ENCODE measurements at places on chromosomes 13 and 19. TPM values are rescaled to one million over a fixed set of nuclear protein-coding genes. Genes with fewer than 3 reads are reported as not detected.

GRCh38 chr13:48542581-48543341, 9.9 kb upstream of the RCBTB2 start:
- no peak for DNase-seq
- no peaks in the 10 kb centered on the region for H3K36me3 ChIP-seq
- H3K27ac ChIP-seq = no peak overlapping the region
- no peaks in the 10 kb centered on the region for H3K4me1 ChIP-seq

DNA sequence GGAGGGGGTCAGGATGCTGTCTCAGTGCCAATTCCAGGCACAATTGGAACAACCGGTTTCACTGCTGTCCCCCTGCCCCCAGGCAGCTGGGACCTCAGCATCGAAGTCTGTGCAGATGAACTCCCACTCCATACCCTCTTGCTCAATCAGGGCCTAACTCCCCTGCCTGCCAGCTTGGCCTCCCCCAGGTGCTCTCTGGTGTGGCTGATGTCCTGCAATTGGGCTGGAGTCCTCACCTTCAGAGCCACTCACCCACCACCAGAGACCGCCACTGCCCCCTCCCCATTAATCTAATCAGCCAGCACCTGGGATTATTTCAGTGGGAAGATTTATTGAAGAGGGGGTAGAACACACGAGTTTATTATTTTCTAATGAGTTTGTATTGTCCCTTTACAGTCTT, 118.8 kb downstream of the MIPEP start:
- peaks cover 6% of the 10 kb centered on the region for H3K4me1 ChIP-seq
- H3K27me3 ChIP-seq = no peaks in the 10 kb centered on the region
- H3K4me3 ChIP-seq = no peak overlapping the region
- H3K36me3 ChIP-seq = no peaks in the 10 kb centered on the region

GRCh38 chr19:19407633-19407930, 2.1 kb downstream of the GATAD2A start:
- H3K27ac ChIP-seq = no peak overlapping the region
- peak overlapping the region; percentile 91 for H3K4me3 ChIP-seq
- no peaks in the 10 kb centered on the region for H3K27me3 ChIP-seq
- H3K36me3 ChIP-seq = peaks cover 13% of the 10 kb centered on the region
- DNase-seq = no peak

GRCh38 chr13:55563267-55563666, 1577.5 kb upstream of the PRR20A start:
- no peak for DNase-seq
- H3K4me3 ChIP-seq = no peak overlapping the region
- H3K27ac ChIP-seq = no peak overlapping the region
- no peaks in the 10 kb centered on the region for H3K27me3 ChIP-seq
- H3K4me1 ChIP-seq = no peaks in the 10 kb centered on the region

- no peaks in the 10 kb centered on the region for H3K27me3 ChIP-seq
- H3K4me3 ChIP-seq = no peak overlapping the region
- H3K27ac ChIP-seq = no peak overlapping the region
Measured at GRCh38 chr19:41425174-41426115, 1.7 kb downstream of the B3GNT8 start.

- no peaks in the 10 kb centered on the region for H3K27me3 ChIP-seq
- H3K27ac ChIP-seq = no peak overlapping the region
- peak; percentile 16 for DNase-seq
- peaks cover 4% of the 10 kb centered on the region for H3K4me1 ChIP-seq
Measured at GRCh38 chr19:10991521-10992081, 30.8 kb downstream of the SMARCA4 start.

DNA sequence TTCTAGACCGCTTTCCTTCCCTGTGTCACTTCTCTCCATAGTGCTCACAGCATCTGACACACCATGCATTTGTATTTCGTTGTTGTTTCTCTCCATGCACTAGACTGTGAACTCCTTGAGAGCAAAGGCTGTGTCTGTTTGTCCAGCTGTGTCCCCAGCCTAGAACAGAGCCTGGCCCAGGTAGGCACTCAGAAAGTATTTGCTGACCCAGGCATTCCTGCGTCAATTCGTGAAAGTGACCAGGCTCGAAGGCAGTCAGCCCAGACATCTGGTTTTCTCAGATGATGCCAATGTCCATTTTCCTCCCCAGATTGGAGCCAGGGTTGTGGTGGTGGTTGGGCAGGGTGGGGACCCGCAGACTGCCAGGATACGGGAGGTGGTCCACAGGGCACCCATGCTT, 164.8 kb downstream of the ZNF536 start:
- no peak for DNase-seq
- no peak overlapping the region for H3K27ac ChIP-seq
- H3K27me3 ChIP-seq = peaks cover 3% of the 10 kb centered on the region
- no peaks in the 10 kb centered on the region for H3K4me1 ChIP-seq
- H3K4me3 ChIP-seq = no peak overlapping the region
- no peaks in the 10 kb centered on the region for H3K36me3 ChIP-seq

- no peak overlapping the region for H3K4me3 ChIP-seq
- DNase-seq = no peak
- H3K36me3 ChIP-seq = no peaks in the 10 kb centered on the region
- H3K4me1 ChIP-seq = no peaks in the 10 kb centered on the region
Measured at GRCh38 chr13:39317291-39317690, 279.0 kb downstream of the NHLRC3 start.

DNA sequence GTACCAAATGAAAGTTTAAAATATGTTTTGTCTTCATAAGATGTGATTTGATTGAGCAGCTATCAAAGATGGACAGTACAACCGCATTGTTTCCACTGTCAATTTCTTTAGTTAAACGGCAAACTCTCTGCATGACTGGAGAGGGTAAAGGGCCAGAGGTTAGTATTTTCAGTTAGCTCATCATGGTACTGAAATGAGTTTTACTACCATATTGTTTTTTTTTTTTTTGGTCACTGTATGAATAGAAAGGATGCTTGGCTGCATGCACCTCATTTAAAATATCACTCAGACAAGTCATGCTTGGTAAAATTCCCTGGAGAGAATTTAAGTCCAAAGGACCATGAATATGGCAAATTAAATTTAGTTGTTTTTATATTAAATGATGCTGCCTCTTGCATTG, 942.1 kb upstream of the SPRY2 start:
- H3K4me1 ChIP-seq = no peaks in the 10 kb centered on the region
- H3K36me3 ChIP-seq = no peaks in the 10 kb centered on the region
- no peak overlapping the region for H3K27ac ChIP-seq
- no peak overlapping the region for H3K4me3 ChIP-seq

DNA sequence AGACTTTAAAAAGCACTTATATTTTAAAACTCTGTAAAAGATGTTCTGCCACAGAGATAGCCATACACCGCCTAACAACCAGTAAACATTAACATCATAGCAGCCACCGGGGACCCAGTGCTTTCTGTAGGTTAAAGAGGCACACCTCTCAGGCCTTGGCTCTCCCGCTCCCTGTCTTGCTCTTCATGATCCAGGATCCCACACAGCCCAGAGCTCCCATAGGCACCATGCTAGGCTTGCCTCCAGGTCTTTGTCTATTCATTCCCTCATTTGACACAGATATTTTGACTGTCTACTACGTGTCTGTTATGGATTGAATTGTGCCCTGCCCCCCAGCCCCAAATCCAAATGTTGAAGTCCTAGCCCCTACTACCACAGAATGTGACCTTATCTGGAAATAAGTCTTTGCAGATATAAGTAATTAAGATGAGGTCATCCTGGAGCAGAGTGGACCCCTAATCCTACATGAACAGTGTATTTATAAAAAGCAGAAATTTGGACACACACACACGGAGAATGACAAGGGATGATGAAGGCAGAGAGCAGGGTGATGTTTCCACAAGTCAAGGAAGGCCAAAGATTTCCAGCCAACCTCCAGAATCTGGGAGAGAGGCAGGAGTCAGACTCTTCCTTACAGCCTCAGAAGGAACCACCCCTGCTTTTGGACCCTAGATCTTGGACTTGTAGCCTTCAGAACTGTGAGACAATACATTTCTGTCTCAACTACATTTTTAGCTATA, 272.6 kb downstream of the DNAJC15 start:
- H3K4me1 ChIP-seq = no peaks in the 10 kb centered on the region
- no peak for DNase-seq
- H3K27me3 ChIP-seq = peaks cover 9% of the 10 kb centered on the region

DNA sequence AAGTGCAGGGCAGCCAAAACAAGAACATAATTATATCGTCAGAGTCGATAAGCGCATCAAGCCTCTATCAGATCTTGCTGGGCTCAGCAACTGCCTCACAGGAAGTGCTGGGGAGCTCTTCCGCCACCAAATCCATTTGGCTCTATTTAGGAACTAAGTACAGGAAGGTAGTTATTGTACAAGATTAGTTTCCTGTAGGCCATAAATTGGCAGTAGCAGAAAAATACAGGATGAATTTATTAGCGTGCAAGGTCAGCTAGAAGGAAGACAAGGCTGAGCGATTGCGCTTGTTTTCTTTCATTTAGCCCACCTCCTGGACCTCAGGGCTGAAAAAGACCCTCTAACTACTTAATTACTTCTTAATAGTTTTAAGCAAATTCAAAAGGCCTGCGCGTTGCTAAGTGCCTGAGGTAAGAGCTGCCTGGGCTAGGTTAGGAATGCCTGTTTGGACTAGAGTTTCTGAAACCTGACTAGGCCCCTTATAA, 118.5 kb downstream of the IRS2 start:
- no peak overlapping the region for H3K27ac ChIP-seq
- H3K4me3 ChIP-seq = no peak overlapping the region
- no peaks in the 10 kb centered on the region for H3K27me3 ChIP-seq

- no peak overlapping the region for H3K27ac ChIP-seq
- DNase-seq = no peak
- H3K36me3 ChIP-seq = no peaks in the 10 kb centered on the region
- H3K4me3 ChIP-seq = no peak overlapping the region
Measured at GRCh38 chr19:41373993-41374392, 2.3 kb upstream of the TMEM91 start.

DNA sequence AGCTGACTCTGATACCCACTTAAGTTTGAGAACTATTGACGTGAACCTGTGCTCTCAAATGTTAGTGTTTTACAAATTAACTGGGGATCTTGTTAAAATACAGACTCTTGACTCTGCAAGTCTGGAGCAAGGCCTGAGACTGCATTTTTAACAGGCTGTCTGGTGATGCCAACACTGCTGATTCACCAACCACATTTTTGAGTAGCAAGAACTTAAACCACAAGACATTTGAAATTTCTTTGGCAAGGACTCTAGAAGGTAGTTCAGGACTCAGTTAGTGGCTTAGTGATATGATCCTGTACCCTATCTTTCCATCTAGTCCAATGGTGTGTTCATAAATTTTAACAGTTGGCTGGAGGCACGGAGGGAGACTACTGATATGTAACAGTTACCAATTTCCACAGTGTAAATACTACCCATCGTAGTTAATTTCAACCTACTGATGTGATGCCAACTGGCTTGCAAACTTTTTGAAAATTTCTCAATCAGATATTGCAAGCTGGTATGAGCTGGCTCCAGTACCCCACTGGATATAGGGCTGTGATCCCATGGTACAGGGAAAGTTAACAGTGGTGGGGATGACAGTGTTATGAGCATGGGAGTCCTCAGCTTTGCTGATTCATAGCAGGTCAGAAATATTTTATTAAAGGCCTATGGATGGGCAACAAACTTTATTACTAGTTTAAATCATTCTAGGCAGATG, 255.1 kb downstream of the TBC1D4 start:
- no peaks in the 10 kb centered on the region for H3K27me3 ChIP-seq
- no peak overlapping the region for H3K4me3 ChIP-seq
- DNase-seq = peak; percentile 10
- no peak overlapping the region for H3K27ac ChIP-seq
- H3K36me3 ChIP-seq = no peaks in the 10 kb centered on the region

DNA sequence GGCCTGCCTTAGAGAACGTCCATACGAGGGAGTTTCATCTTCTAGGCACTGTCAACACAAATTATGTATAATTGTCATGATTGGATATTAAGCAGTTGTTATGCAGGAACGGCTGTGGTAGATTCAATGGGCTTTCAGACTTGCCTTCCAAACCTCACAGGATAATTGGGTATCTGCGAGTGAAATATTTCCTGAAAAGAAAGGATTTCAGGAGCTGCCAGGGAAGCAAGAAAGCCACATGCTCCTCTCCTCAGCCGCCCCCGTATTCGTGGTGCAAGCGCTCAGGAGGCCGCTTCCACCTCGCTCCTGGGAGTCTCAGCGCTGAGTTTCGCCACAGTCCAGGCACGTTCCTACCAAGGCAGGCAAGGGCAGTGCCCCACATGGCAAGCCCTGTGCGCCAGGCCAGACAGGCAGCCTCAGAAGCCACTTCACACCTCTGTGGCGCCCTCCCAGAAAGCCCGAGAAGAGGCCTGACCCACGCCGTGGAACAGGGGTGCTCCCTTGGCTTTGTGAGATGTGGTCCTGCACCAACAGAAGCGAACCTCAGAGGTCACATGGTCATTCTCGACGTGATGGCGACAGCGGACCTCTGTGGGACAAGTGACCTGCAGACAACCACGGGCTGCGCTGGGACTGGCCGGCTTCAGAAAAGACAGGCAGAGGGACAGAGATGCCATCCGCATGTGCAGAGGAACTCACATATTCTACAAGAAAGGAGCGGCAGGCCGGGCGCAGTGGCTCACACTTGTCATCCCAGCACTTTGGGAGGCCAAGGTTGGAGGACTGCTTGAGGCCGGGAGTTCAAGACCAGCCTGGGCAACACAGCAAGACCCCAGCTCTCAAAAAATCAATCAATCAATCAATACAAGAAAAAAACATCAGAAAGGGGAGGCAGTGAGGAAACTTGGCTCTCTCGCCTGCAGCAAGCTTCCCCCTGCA, 41.4 kb downstream of the CEBPG start:
- DNase-seq = no peak
- H3K36me3 ChIP-seq = no peaks in the 10 kb centered on the region
- H3K4me3 ChIP-seq = no peak overlapping the region
- H3K27ac ChIP-seq = no peak overlapping the region
- H3K27me3 ChIP-seq = no peaks in the 10 kb centered on the region

DNA sequence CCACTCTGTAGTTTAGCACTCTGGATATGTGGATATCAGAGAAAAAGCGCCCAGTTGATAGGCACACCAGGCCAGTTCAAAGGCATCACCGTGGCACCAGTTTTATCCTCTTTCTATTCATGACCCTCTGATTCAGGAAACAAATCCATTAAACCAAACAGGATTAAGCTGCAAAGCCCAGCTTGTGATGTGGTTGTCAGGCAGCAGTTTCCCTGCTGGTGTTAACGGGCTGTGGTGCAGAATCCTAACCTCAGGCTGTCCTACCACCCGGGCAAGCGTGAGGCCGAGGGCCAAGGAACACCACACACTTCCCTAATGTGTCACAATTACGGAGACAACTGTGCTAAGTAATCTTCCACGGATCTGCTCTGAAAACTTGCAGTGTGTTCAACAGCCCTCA, 209.1 kb downstream of the OLFM4 start:
- no peak for DNase-seq
- H3K4me3 ChIP-seq = no peak overlapping the region
- no peaks in the 10 kb centered on the region for H3K36me3 ChIP-seq
- H3K27ac ChIP-seq = no peak overlapping the region

DNA sequence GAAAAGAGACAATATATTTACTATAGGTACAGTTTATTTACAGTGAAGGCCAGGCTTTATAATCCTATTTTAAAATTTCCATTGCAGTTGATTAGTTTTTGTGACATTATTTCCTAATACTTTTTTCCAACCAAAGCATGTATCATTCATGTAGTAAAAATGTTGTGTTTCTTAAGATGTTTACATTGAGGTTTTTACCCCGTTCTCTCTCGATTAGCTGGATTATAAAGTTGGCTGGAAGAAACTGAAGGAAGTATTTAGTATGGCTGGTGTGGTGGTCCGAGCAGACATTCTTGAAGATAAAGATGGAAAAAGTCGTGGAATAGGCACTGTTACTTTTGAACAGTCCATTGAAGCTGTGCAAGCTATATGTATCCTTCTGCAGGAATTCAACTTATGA, 21.2 kb downstream of the HNRNPM start:
- H3K4me1 ChIP-seq = peaks cover 25% of the 10 kb centered on the region
- DNase-seq = no peak
- H3K4me3 ChIP-seq = no peak overlapping the region

The OR10H1 gene
- total RNA-seq = not detected

The RNF17 gene
- 0.47 TPM for total RNA-seq

The PSG7 gene
- not detected for total RNA-seq

The TUBA3C gene
- total RNA-seq = not detected

The ITM2B gene
- 96.5 TPM for total RNA-seq

The PLPPR3 gene
- not detected for total RNA-seq

The RNF225 gene
- total RNA-seq = 0.25 TPM

Measured in activated CD4-positive, alpha-beta T cell treated with anti-CD3 and anti-CD28 coated beads for 36 hours (primary cell).